ENCODE measurements at places on chromosomes 5 and 9.

- no peak for DNase-seq
Measured at GRCh38 chr5:143200781-143201398, 202.6 kb downstream of the NR3C1 start.

DNA sequence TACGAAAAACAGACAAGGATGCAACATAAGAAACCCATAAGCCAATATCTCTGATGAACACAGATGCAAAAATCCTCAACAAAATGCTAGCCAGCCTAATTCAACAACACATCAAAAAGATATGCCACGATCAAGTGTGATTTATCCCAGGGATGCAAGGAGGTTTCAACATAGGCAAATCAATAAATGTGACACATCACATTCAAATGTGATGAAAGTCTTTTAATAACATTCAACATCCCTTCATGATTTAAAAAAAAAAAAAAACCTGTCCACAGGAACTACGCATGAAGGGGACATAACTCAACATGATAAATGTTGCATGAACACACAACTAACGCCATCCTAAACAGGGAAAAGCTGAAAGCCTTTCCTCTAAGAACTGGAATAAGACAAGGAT lies 102.2 kb downstream of the PLPP1 start:
- DNase-seq = no peak

- DNase-seq = no peak
Measured at GRCh38 chr9:127283917-127284497, 19.4 kb downstream of the GARNL3 start.

DNA sequence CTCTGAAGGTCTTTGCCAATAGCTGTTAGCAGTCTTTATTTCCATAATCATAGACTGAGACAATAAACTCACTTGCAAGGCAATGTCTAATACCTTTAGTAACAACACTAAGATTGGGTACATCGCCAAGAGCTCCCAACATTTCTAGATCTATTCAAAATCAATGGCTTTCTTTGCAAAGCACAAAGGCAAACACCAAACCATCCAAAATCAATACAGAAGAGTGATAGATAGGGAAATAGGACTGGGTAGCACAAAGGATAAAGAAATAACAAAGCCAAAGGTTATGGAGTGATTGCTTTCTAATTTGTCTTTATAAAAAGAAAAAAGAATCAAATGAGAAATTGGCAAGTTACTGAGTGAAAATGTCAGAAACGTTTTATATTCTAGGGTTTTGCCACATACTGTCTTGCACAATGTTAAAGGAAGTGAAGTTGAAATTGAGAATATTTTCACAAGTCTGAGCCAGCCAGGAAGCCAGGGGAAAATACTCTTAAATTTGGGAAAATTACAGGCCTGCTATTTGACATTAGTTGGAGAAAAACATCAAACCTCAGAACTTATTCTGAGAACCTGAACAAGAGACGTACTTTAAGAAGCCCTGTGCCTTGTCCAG lies 53.3 kb upstream of the LHFPL2 start:
- no peak for DNase-seq

DNA sequence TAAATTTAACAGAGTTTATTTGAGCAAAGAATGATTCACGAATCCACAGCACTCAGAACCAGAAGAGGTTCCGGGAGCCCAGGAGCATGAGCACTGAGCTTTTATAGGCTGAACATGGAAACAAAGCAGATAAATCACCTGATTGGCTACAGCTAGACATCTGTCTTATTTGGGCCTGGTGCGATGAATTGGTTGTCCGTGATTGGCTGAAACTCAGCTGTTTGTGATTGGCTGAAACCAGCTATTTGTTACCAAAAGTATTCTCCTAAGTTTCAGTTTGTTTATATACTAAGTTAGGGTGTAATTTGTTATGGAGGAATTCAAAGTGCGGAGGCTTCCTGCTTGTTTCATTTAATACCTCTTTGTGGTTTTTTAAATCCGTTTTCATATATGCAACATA lies 15.8 kb upstream of the LCP2 start:
- no peak for DNase-seq

- DNase-seq = peak; percentile 96
Measured at GRCh38 chr5:1130218-1130946, 18.5 kb upstream of the SLC12A7 start.

DNA sequence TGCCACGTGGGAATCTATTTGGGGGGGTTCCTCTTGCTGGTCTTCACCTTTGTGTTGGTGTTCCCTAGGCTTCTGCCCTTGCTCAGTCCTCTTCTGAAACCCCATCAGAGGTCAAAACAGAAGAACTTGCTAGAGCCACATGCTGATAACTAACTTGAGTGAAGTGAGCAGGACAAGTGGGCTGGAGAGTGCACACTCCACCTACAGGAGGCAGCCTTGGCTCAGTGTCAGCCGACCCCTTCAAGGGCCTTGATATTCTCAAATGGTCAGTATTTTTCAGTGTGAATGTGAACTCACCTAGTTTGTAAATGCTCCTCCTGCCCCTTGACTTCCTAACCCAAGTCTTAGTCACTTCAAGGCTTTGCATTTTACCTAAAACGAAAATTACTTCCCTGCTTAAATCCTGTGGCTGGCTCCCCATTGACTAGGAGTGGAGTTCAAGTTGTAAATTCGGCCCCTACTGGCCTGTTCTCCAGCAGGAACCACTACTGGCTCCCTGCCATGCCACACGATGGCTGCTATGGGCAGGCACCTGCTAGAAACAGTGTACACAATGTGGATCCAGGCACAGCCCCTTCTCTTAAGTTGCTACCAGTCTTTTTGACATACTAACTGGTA lies 3.6 kb upstream of the SLC1A3 start:
- DNase-seq = no peak

DNA sequence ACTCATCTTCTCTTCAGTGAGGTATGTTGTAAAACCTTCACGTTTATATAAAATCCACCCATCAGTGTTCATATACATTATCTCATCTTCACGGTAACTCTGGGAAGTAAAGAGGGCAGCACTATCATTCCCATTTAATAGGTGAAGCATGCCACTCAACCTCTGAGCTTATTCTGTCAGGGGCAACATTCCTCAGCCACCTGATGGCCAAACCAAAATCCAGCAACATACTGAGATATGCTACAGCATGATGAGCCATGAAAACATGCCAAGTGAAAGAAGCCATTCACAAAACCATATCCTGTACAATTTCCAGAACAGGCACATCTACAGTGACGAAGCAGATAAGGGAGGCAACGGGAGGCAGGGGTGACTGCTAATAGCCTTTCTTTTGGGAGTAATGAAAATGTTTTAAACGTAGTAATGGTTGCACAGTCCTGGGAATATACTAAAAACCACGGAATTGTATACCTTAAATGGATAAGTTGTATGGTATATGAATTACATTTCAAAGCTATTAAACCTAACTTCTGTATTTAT lies 167.4 kb downstream of the TSSK1B start:
- DNase-seq = no peak

- no peak for DNase-seq
Measured at GRCh38 chr5:88677943-88678769, 204.8 kb downstream of the MEF2C start.

DNA sequence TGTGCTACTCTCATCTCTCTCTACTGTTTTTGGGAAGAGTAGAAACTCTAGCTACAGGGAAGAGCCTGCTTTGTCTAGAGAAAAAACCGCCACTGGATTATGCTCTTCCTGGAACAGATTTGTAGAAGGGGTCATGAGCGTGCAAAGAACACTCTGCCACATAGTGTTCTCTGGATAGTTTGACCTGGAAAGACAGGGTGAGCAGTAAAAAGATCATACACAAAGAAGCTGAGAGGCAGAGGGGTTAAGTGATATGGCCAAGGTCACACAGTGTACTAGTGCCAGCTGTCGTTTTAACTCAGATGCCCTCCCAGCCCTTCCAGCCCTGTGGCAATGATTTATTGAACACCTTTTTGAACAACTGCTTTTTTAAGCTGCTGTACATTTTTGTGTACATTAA lies 182.2 kb downstream of the NNT start:
- no peak for DNase-seq

DNA sequence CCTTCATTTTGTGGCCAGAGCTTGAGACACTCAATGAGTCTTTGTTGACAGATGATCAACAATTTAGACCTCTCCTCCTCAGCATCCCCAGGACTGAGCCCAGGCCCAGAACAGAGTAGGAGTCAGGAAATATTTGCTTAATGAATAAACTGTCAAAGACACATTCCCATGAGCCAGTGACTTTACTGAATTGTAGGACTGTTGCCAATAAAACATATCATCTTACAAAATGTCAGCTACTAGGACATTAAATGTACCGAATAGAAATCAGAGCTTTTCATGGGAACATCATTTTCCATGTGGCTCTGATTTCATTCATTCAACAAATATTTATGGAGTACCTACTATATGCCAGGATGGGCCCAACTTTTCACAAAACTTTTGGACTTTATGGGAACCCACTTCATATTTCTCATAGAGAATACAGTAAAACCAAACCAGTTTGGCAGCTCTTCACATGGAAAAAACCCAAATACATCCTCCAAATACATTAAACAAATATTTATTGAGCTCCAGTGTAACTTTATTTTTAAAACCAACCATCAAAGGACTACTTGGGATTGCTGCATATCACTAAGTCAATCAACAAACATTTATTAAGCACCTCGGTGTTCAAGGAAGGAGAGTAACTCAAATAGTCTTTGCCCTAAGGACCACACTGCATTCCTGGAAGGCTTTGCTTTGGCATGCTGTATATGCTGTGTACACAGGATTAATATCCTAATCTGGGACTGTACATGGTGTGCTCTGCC lies 11.4 kb downstream of the VDAC1 start:
- no peak for DNase-seq

DNA sequence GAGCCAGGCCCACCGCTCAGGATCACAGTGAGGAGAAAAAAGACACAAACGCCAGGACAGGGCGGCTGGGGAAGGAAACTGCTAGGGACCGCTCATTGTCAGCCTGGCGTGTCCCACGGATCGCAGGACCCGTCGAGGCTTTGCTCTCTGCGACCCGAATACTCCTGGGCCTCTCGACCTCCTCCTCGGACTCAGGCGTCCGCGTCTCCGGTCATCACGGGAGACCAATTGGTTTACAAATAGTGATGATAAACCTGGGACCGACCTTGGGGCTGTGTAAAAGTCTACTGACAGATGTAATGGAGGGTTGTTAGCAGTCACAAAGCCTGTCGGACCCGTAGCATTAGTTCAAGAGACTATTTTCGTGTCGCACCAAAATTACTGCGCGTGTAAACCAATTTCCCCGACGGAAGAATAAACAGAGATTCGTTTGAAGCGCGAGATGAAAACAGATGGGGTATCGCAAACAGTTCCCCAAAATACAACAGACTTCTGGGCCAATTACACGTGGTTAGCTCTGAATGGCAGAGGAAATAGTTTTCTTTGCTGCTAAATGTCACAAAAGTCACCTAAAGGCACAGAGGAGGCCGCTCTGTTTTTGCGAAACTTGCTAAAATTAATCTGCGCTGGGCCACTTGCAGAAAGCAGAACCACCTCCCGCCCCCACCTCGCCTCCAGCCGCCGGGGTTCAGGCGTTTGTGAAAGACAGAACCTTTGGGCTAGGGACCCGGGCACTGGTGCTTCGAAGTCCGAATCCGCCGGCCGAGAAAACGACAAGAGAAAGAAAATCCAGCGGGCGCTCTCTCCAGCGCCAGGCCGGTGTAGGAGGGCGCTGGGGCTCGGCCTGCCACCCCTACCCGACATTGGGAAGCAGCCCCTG lies 67.6 kb downstream of the FOXD1 start:
- DNase-seq = no peak

- no peak for DNase-seq
Measured at GRCh38 chr5:114782869-114783268, 386.8 kb downstream of the TRIM36 start.

DNA sequence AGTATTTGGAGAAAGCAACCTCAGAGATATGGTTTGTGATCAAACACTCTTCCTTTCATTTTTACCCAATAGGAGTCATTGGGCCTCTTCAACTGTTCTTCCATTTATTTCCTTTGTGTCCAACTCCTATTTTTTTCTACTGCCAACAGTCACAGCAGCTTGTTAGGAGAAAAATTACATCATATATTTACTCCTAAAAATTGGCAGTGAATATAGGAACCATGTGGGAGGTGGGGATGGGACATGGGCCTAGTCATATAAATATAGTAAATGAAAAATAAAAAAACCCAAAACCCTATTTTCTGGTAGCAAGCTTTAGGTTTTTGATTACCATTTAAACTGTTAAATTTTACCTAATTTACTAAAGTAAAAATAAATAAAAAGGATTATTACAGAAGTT lies 134.9 kb upstream of the MPDZ start:
- DNase-seq = no peak

DNA sequence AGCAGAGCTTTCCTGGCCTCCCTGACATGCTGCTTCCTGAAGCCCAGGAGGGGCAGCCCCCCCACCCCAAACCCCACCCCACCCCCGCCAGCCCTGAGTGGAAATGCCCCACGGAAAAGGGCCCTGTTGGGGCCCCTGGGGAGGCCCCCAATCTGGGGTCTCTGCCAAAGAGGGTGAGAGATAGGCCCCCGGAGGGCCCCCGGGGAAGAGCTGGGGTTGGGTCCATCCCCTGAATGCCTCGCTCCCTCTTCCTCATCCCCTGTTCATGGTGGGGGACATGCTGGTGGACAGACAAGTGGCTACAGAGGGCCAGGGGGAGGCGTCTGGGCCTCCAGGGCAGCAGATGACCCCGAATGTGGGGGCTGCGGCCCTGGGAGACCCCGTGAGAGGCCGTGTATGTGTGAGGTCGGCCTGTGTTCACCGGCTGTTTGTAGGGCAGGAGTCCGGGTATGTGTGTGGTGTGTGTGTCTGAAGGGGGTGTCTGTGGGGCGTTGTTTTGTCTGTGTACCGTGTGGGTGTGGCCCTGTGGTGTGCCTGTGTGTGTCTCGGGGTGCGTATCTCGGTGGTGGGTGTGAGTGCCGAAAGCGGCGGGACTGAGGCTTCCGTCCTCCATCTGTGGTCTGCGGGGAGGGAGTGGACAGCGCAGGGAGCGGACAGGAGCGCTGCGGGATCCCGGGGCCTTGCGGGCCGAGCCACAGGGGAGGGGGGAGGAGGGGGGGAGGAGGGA lies 11.3 kb downstream of the C9orf50 start:
- peak; percentile 98 for DNase-seq

All from SW480 (cell line).